ENCODE measurements at places on chromosomes 5 and 9. TPM values are rescaled to one million over a fixed set of nuclear protein-coding genes. Genes with fewer than 3 reads are reported as not detected.

TAF11L10 gene
- not detected for total RNA-seq

CCNJL gene
- total RNA-seq = 3.2 TPM

IL31RA gene
- 0.06 TPM for total RNA-seq

LRRC14B gene
- total RNA-seq = not detected

SUSD1 gene
- total RNA-seq = 23.5 TPM

PLPP6 gene
- 6.7 TPM for total RNA-seq

GPSM1 gene
- 30.0 TPM for total RNA-seq

All from bladder microvascular endothelial cell (primary cell).